ENCODE measurements at places on chromosomes 1 and 21. TPM values are rescaled to one million over a fixed set of nuclear protein-coding genes. Genes with fewer than 3 reads are reported as not detected.

DNA sequence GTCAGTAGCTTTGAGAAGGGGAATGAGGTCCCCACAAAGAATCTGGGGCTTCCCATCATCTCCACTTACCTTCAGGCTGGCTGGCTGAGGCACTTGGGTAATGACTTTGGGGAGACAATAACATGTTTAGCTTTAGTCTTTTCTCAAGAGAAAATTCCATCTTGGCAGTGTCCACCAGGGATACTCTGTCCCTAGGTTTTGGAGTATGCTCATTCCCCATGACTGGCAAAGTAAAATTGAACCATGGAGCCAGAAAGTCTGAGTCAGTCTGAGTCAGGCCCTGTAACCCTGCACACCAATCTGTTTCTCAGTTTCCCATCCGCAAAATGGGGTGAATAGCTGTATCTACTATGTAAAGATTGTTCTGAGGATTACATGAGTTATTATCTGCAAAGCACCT, 28.2 kb downstream of the RUNX1 start:
- peak; percentile 53 for DNase-seq

GRCh38 chr1:17447501-17447992, 8.1 kb upstream of the RCC2 start:
- no peak for DNase-seq

Gene RAB3B
- 5.6 TPM for total RNA-seq

Gene PNRC2
- total RNA-seq = 111 TPM
